Osteoblast (primary cell): ENCODE measurements at places on chromosomes 3 and 15. TPM values are rescaled to one million over a fixed set of nuclear protein-coding genes. Genes with fewer than 3 reads are reported as not detected.

DNA sequence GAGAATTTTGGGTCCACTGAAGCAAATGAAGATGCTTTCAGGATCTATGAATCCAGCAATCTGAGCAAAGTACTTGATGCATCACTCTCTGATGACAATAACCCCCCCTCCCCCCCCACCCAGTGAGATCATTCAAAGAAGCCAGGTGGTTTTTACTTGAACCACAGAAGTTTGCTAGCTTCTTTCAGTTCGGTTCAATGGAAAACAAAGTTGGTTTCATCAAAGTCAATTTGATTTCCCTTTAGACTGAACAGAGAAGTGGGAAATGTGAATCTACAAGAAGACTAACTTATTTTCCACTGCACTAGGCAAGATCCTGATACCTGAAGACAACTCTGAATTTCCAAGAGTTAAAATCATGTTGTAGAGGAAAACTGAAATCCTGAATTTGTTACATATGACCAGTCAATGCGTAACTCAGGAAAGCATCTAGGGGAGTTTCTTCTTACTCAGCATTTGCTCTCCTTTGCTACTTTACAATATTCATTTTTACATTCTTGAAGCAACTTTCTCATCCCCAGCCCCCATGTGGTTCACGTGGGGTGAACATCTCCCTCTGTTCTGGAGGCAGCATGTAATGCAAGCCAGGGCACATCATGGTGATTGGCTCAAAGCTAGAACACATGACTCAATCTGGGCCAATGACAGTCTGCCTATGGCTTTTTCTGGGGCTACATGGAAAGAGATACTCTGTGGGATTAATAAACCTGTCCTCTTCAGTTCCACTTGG lies 572.6 kb downstream of the FOXP1 start:
- peaks cover 45% of the 10 kb centered on the region for H3K36me3 ChIP-seq
- peak overlapping the region; percentile 4 for H3K27ac ChIP-seq
- peaks cover 26% of the 10 kb centered on the region for H3K4me1 ChIP-seq
- H3K4me3 ChIP-seq = no peak overlapping the region
- no peak for DNase-seq

Gene SPSB4
- not detected in 2 replicates for total RNA-seq

- H3K27ac ChIP-seq = peak overlapping the region; percentile 90
- peaks cover 95% of the 10 kb centered on the region for H3K4me1 ChIP-seq
- no peak for DNase-seq
- H3K27me3 ChIP-seq = no peaks in the 10 kb centered on the region
These were observed 19.2 kb downstream of the SMAD3 start for GRCh38 chr15:67084561-67084960.

Gene RYR3
- not detected in 2 replicates for total RNA-seq

DNA sequence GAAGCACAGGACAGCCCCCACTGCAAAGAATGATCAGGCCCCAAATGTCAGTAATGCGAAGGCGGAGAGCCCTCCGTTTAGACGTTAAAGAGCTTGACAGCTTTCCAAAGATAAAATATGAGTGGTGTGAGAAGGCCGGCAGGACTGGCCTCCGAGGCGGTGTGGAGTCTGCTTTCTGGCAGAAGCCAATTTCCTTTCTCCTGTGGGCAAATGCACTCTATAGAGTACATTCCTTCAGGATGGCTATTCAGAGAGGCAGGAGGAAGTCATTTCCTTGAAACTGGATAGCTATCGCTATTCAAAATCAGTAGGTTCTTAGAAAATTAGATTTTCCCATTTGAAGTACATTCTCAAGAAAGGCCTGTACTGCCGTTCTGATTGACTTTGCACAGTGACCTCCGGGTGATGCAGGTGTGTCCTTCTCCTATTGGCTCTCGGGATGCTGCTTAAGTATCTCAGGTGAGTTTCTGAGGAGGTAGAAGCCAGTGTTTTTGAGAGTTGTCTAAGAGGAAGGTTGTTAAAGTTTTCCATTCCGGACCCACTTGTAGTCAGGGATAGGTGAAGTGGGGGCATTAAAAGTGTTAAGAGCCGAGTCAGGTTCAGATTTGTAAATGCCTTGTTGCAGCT lies 72.8 kb upstream of the MYZAP start:
- H3K27ac ChIP-seq = no peak overlapping the region
- no peak overlapping the region for H3K4me3 ChIP-seq
- H3K36me3 ChIP-seq = no peaks in the 10 kb centered on the region
- peaks cover 5% of the 10 kb centered on the region for H3K27me3 ChIP-seq

Gene BNC1
- 3.3 and 3.5 TPM in 2 replicates for total RNA-seq

GRCh38 chr15:20341901-20342600 lies 199.5 kb downstream of the GOLGA6L6 start:
- H3K4me1 ChIP-seq = no peaks in the 10 kb centered on the region
- H3K36me3 ChIP-seq = no peaks in the 10 kb centered on the region
- H3K4me3 ChIP-seq = no peak overlapping the region
- no peak overlapping the region for H3K27ac ChIP-seq
- H3K27me3 ChIP-seq = no peaks in the 10 kb centered on the region
- DNase-seq = peak; percentile 93

DNA sequence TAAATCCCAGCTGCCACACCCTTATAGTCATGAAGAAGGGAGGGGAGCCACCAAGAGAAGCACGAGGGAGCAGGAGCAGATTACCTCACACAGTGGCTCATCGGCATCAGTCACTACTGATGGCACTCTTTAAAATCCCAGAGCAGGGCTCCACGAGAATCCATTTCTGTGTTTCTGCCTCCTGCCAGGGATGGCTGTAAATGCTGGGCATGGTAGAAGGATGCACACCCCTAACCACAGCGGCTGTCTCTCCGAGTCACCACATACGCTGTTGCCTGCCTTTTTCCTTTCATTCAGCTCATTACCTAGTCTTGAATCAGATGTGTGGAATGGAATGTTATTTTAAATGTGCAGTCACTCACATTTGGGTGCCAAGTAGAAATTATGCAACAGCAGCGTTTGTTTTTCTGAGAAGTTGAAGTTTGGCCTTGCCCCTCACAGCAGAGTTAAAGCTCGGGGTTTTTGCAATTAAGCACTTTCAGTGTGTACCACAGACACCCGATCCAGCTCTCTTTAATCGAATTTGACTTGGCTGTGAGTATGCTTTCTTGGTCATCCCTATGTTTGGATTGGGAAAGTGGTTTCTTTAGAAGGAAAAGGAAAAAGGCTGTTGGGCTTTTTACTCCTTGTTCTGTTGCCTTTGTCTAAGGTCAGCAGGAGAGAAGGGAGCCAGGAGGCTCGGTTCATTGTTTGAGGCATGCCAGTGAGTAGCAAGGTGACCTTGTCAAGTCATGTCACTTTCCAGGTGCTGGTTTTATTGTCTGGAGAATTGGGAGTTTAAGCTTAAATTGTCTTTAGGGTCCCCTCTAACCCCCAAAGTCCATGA lies 284.2 kb upstream of the TPM1 start:
- no peaks in the 10 kb centered on the region for H3K27me3 ChIP-seq
- peak; percentile 92 for DNase-seq
- peak overlapping the region; percentile 88 for H3K27ac ChIP-seq
- peaks cover 32% of the 10 kb centered on the region for H3K4me1 ChIP-seq

DNA sequence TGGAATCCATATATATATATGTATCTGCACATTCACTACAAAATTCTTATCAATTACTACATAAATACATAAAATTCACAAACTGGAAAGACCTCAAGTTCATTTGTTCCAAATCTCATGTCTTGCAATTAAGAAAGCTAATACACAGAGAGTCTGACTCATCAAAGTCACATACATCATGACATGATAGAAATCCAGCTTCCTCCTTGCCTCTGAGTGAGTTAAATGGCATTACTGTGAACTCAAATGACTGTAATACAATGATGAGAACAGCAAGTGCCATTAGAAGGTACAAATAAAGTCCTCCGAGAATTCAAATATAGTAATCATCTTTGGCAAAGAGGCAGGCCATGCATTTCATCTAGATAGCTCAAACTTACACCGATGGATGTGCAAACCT lies 55.1 kb upstream of the AGTR1 start:
- no peak for DNase-seq
- H3K4me1 ChIP-seq = peaks cover 21% of the 10 kb centered on the region
- H3K4me3 ChIP-seq = no peak overlapping the region
- H3K27me3 ChIP-seq = no peaks in the 10 kb centered on the region

DNA sequence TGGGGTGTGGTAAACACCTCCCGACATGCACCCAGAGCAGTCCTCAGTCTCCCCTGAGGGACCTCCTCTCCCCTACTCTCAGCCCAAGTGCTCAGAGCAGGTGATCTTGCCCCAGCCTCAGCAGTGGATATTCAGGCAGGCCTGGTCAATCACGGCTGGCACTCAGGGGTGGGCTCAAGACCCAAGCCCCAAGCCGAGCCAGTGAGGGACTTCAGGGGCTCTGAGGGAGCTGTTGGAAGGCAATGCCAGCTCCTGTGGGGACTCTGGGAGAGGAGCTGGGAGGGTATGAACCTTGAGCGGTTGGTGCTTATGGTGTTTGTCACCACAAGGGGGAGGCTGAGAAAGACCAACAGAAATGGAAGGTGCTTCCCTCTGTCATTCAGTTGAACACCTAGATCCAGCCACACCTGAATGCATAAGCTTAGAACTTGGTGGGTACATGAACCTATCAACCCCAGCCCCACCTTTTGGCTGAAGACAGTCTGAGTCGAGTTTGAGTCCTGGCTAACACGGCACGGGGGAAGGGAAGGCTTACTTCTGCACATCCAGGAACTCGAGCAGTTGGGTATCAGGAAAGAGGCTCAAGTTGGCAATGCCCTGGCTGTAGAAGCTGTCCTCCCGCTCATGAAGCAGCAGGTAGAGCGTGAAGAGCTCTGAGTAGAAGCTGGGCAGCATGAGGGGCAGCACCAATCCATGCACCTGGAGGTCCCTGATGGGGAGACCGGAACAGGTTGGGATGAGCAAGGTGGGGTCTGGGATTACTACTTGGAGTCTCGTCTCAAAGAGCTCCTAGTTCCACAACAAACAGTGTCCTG lies 19.2 kb downstream of the ALS2CL start:
- H3K4me1 ChIP-seq = no peaks in the 10 kb centered on the region
- no peaks in the 10 kb centered on the region for H3K27me3 ChIP-seq
- no peaks in the 10 kb centered on the region for H3K36me3 ChIP-seq
- no peak overlapping the region for H3K27ac ChIP-seq
- peak; percentile 76 for DNase-seq

DNA sequence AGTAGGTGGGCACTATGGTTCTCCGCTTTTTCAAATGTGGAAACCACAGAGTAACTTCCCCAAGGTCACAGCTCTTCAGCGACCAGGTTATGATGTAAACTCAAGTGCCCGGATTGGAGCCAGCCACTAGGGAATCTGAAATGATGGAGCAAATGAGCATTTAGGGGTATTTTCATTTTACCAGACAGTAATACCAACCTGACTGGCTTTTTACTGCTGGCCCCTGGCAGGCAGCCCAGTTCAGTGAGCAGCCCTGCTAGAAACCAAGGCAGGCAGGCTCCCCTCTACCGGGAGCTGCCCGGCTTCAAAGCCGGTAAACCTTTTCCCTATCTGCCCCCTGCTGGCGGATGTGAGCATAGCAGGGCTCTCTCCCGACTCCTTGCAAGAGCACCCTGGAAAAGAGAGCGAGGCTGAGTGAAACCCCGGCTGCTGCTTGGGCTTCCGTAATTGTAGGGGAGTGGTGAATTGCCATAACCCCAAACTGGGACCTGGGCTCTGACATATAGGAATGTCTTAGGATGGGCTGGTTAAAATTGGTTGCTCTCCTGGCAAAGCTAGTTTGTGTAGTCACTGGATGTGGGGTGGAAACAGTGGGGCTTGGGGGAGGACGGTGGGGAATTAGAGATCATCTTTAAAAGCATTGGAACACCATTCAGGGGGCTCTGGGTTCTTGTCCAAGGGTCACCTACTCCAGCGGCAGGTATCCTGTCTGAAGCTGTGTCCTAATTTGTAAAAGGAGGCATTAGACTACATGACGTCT lies 98.0 kb upstream of the TNFAIP8L3 start:
- peak overlapping the region; percentile 40 for H3K4me3 ChIP-seq
- H3K27ac ChIP-seq = peak overlapping the region; percentile 42
- no peaks in the 10 kb centered on the region for H3K27me3 ChIP-seq
- no peaks in the 10 kb centered on the region for H3K36me3 ChIP-seq
- DNase-seq = peak; percentile 92

Gene PAK6
- not detected in 2 replicates for total RNA-seq

DNA sequence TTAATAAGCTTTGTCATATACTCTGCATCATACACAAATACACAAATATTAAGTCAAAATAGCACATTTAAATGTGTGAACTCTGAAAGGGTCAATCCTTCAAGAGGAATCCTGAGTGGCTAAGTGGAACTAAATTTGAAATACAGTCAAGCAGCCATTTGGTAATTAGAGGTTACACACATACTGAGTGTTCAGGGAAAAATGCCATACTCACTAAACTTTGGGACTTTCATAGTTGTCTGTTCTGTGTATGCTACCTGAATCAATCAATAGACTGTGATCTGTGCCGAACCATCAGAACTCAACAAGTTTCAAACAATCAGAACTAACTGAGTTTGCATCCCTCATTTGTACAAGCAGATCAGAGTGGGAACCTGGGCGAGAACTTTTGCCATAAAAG lies 15.3 kb downstream of the ANKRD28 start:
- H3K36me3 ChIP-seq = peaks cover 29% of the 10 kb centered on the region
- H3K4me1 ChIP-seq = peaks cover 37% of the 10 kb centered on the region
- H3K4me3 ChIP-seq = peak overlapping the region; percentile 49
- no peak for DNase-seq
- H3K27me3 ChIP-seq = no peaks in the 10 kb centered on the region

- H3K4me1 ChIP-seq = peaks cover 11% of the 10 kb centered on the region
- H3K4me3 ChIP-seq = no peak overlapping the region
- no peak overlapping the region for H3K27ac ChIP-seq
- peak; percentile 71 for DNase-seq
These were observed 15.8 kb downstream of the ISG20 start for GRCh38 chr15:88654430-88655102.

- no peaks in the 10 kb centered on the region for H3K36me3 ChIP-seq
- H3K27ac ChIP-seq = no peak overlapping the region
- no peak overlapping the region for H3K4me3 ChIP-seq
- H3K4me1 ChIP-seq = no peaks in the 10 kb centered on the region
- DNase-seq = no peak
- no peaks in the 10 kb centered on the region for H3K27me3 ChIP-seq
These were observed 637.7 kb upstream of the UBE2E2 start for GRCh38 chr3:22565393-22565792.

DNA sequence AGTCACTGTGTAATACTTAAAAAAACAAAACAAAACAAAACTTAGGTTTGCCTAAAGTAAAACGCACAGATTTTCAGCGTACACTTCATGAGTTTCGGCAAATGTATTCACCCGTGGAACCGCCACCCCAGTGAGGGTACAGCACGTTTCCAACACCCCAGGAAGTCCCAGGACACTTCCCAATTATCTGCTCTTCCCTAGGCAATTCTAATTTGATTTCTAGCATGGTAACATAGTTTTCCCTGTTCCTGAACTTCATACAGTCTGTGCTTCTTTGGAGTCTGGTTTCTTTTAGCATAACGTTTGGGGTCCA lies 497 bp upstream of the CLASP2 start:
- DNase-seq = peak; percentile 23
- H3K27ac ChIP-seq = peak overlapping the region; percentile 91
- H3K36me3 ChIP-seq = no peaks in the 10 kb centered on the region
- peak overlapping the region; percentile 87 for H3K4me3 ChIP-seq
- no peaks in the 10 kb centered on the region for H3K27me3 ChIP-seq
- peaks cover 22% of the 10 kb centered on the region for H3K4me1 ChIP-seq
